Muscle of arm (tissue), 14 donors: ENCODE measurements at places on chromosomes 12 and 14. TPM values are rescaled to one million over a fixed set of nuclear protein-coding genes. Genes with fewer than 3 reads are reported as not detected.

Gene PHETA1
- 6.6 TPM for polyA plus RNA-seq

Gene SSTR1
- polyA plus RNA-seq, result 0.12 TPM

Gene CLEC4D
- not detected for polyA plus RNA-seq

Gene ARHGEF40
- polyA plus RNA-seq, result 66.2 TPM

Gene PDE3A
- not detected for polyA plus RNA-seq

Gene CIT
- 7.4 TPM for polyA plus RNA-seq
